ENCODE measurements at places on chromosomes 12 and 14. TPM values are rescaled to one million over a fixed set of nuclear protein-coding genes. Genes with fewer than 3 reads are reported as not detected.

The DNAJC22 gene
- total RNA-seq = 0.43 TPM

The VDR gene
- 3.8 TPM for total RNA-seq

The TRHDE gene
- 16.2 TPM for total RNA-seq

The PKP2 gene
- total RNA-seq = not detected

The KCNMB4 gene
- 0.16 TPM for total RNA-seq

The FERMT2 gene
- total RNA-seq = 65.1 TPM

The P2RX7 gene
- total RNA-seq = 0.47 TPM

The IAPP gene
- total RNA-seq = not detected

The COQ10A gene
- total RNA-seq = 9.1 TPM

The KIAA0586 gene
- 11.0 TPM for total RNA-seq
